ENCODE measurements at places on chromosomes 13 and 19. TPM values are rescaled to one million over a fixed set of nuclear protein-coding genes. Genes with fewer than 3 reads are reported as not detected.

HCN2 gene
- total RNA-seq = 1.00 TPM

SERPINE3 gene
- not detected for total RNA-seq

LRRC25 gene
- total RNA-seq = not detected

SLC15A1 gene
- not detected for total RNA-seq

ICAM5 gene
- 1.1 TPM for total RNA-seq

FXYD1 gene
- total RNA-seq = 2.8 TPM

SYCN gene
- not detected for total RNA-seq

PSG4 gene
- not detected for total RNA-seq

MYO1F gene
- 48.7 TPM for total RNA-seq

COMP gene
- not detected for total RNA-seq

NAPSA gene
- total RNA-seq = 99.8 TPM

IL27RA gene
- total RNA-seq = 62.0 TPM

CYP4F12 gene
- total RNA-seq = not detected

CRX gene
- not detected for total RNA-seq

DAND5 gene
- 0.12 TPM for total RNA-seq

KLK2 gene
- total RNA-seq = not detected

DGKH gene
- total RNA-seq = 11.6 TPM

ZFP82 gene
- 3.7 TPM for total RNA-seq

FFAR1 gene
- total RNA-seq = not detected

RASAL3 gene
- total RNA-seq = 125 TPM

LENG9 gene
- 5.3 TPM for total RNA-seq

ZSCAN4 gene
- total RNA-seq = not detected

Data from activated CD4-positive, alpha-beta memory T cell treated with anti-CD3 and anti-CD28 coated beads for 36 hours (primary cell).